ENCODE measurements at places on chromosomes 2 and 18. TPM values are rescaled to one million over a fixed set of nuclear protein-coding genes. Genes with fewer than 3 reads are reported as not detected.

Gene LYPD6B
- total RNA-seq: 12.5 TPM

Gene ARHGAP28
- total RNA-seq: 21.2 TPM

Gene ZNF396
- total RNA-seq: 5.0 TPM

Gene AOX1
- total RNA-seq: 0.94 TPM

Gene MDH1B
- 2.5 TPM for total RNA-seq

Gene PRSS56
- not detected for total RNA-seq

Gene ABCB11
- total RNA-seq: 0.16 TPM

Gene ATP6V1C2
- 0.16 TPM for total RNA-seq

Gene RAD51AP2
- total RNA-seq: 0.47 TPM

Gene UGT1A4
- not detected for total RNA-seq

Gene LIPG
- 18.2 TPM for total RNA-seq

Gene STEAP3
- total RNA-seq: not detected

Gene ERFE
- 1.6 TPM for total RNA-seq
